T-helper 9 cell (primary cell): ENCODE measurements at places on chromosomes 1 and 21.
A peak's percentile ranks its signal among the peaks of the same experiment; 100 is the strongest.

- DNase-seq, result no peak
Observed at GRCh38 chr21:38401191-38401926, 96.9 kb downstream of the ERG start.

- no peak for DNase-seq
Observed at GRCh38 chr1:156428746-156429288, 59.8 kb downstream of the RHBG start.

- DNase-seq, result no peak
Observed at GRCh38 chr1:245797592-245798348, 643.0 kb downstream of the KIF26B start.

GRCh38 chr1:41728403-41729202, 190.1 kb downstream of the HIVEP3 start:
- no peak for DNase-seq

GRCh38 chr1:56052041-56052440, 527.3 kb downstream of the PLPP3 start:
- DNase-seq, result no peak

- no peak for DNase-seq
Observed at GRCh38 chr1:119318466-119319309, 49.9 kb upstream of the HAO2 start.

GRCh38 chr1:241840164-241840563, 7.8 kb upstream of the EXO1 start:
- DNase-seq, result no peak

DNA sequence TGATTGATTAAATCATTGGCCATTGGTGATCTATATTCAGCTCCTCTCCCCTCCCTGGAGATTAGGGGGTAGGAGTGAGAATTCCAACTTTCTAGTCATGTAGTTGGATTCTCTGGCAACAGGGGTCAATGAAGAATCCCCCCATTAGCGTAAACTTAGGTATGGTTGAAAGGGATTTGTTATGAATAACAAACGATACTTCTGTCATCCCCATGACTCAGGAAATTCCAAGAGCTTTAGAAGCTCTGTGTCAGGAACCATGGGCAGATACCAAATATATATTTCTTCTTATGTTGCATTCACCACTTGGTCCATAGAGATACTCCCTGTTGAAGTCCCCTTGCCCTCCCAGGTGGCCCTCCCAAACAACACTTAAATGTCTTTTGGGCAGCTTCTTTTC, 124.5 kb downstream of the DNM3 start:
- no peak for DNase-seq

GRCh38 chr1:59422921-59423575, 126.2 kb downstream of the FGGY start:
- DNase-seq, result no peak

DNA sequence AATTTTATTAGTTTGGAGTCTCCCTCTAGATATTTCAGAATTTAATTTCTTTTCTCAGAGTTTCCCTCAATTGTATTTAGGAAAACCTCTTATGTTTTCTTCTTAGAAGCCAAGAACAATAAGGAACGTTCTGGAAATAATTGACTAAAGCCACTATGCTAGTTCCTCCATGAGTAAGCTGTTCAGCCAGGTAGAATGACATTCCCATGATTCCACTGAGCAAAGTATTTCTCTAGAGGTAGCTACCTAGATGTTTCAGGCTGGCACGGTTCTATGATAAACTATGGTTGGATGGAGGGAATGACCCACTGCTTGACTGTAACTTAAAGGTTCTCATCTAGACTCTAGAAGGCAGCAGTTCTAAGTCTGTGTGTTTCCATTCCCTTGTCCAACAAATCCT, 62.4 kb downstream of the CLDN17 start:
- DNase-seq, result no peak

- no peak for DNase-seq
Observed at GRCh38 chr1:86965827-86966182, 51.4 kb downstream of the HS2ST1 start.

- no peak for DNase-seq
Observed at GRCh38 chr1:101122452-101123166, 97.0 kb upstream of the DPH5 start.

DNA sequence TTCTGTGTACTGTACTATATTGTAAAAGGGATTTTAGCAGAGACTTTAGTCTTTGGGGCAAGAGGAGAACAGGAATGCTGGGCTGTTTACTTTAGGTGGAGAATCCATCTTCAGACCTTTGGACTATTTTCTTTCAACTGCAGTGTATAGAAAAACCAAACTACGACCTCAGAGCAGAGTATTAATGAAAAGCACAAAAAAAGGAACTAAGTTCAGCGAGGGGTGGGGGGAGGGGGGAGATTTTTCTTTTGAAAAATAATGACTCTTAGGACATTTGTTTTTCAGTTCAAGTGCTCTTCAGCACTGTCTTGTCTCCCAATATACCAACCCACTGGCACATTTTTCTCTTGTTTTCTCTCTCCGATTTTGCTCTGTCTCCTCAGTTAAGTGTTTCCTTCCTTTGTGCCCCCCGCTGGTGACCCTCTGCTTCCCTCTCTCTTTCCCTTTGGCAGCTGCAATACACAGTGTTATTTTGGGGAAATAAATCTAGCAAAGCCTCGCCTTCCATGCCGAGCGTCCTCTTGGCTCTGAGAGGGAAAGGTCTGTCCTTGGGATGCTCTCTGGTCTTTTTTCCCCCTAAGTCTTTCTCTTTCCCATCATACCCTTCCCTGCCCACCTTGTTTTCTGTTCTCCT, 44.8 kb downstream of the ACP6 start:
- DNase-seq, result no peak

- no peak for DNase-seq
Observed at GRCh38 chr1:1841575-1841995, 49.3 kb downstream of the GNB1 start.

DNA sequence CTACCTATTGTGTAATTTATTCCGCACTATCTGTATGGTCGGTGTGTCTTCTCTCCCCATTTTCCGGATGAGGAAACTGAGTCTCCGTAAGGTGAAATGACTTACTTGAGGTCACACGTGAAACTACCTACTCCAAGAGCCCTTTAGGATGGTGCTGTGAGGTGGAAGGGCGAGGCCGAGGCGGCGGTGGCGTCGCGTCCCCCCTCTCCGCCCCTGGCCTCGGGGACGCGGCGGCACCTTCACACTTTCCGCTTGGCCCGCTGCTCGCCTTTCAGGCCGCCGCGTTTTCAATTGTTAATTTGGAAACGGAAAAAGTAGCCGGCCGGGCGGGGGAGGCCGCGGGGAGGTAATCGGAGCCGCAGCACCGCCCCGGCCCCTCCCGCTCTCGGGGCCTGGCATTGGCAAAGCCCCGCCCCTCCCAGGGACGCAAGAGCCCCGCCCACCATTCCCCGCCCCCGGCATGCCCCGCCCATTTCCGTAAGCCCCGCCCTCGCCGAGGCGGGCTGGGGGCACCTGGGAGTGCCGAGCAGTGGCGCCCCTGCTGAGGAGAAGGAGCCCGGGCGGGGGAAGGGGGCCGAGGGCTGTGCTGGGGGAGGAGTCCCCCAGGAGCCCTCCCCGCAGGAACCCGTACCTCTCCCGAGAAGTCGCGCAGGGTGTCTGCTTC, 18.6 kb downstream of the KCNQ4 start:
- peak; percentile 86 for DNase-seq
